Activated CD4-positive, alpha-beta T cell treated with anti-CD3 and anti-CD28 coated beads for 4 hours (primary cell): ENCODE measurements at places on chromosomes 2 and 18.

GRCh38 chr2:106609780-106610179 lies 122.6 kb downstream of the CD8B2 start:
- no peak for DNase-seq

GRCh38 chr2:209519906-209520305 lies 96.1 kb downstream of the MAP2 start:
- DNase-seq = no peak

DNA sequence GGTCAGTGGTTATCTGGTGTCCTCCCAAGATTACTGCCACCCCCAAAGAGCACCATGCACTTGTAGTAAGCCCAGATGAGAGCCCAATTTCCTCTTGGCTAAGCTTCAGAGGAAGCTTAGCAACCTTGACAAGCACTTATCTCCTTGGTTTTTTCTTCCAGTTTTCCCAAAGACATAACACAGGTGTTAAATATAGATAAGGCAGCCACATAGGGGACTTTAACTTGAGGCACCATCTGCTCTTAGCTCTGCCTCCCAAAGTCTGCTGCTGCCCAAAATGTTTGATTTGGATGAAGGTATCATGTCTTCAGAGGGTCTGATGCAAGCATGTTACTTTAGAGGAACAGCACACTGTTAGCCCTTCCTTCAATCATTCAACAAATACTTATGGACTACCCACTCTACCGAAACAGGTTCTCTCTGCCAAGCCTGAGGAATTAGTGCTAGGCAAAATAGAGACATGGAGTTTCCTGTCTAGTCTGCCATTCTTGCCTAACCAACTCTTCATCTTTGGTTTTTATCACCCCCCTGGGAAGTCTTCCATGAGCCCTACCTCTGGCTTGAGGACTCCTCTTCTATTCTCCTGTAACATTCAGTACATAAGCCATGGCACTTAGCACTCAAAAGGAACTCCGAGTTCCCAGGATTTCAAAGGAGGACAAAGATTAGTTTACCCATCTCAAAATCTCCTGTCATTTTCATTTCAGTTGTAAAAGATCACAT lies 73.7 kb downstream of the SP3 start:
- DNase-seq = no peak

DNA sequence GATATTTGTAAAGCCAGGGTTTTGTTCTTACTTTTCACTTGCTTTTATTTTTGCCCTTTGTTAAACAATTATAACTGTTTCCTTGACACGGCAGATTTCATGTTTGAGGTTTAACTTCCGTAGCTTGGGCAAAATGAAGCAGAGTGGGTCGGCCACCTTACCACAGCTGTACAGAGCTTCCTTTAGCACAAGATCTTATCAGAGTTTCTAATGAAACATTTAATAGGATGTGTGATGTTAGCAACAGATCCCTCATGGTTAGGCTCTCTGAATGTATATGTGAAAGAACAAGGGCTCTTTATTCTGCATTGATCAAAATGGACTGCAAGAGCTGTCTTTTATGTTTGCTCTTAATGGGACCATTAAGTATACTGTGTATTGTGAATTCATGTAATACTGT lies 22.3 kb downstream of the RNF125 start:
- peak; percentile 39 for DNase-seq

- DNase-seq = no peak
Measured at GRCh38 chr2:101725515-101726192, 28.1 kb downstream of the MAP4K4 start.

- no peak for DNase-seq
Measured at GRCh38 chr2:155062922-155063258, 364.4 kb downstream of the KCNJ3 start.

DNA sequence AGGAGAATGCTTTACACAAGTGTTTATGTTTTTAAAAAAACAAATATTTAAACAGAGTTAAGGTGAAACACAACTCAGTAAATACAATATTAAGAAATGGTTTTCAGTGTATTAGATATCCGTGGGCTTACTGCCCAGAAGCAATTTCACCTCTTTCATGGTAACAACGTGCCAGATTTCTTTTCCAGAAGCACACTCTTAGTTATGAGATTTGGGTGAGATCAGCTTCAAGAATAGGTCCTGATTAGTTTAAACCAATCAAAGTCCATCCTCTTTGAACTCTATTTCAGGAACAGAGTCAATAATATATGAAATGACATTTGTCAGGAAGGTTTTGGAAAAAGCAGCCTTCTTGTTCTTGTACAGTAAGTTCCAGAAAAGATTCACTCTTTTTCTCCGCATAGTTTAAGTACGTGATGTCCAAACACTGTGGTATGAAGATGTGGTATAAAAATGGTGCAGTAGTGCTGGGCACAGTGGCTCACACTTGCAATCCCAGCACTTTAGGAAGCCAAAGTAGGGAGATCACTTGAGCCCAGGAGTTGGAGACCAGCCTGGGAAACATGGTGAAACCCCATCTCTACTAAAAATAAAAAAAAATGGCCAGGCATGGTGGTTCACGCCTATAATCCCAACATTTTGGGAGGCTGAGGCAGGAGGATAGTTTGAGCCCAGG lies 14.7 kb downstream of the USP34 start:
- no peak for DNase-seq

- DNase-seq = no peak
Measured at GRCh38 chr18:56468396-56468795, 170.0 kb downstream of the TXNL1 start.

DNA sequence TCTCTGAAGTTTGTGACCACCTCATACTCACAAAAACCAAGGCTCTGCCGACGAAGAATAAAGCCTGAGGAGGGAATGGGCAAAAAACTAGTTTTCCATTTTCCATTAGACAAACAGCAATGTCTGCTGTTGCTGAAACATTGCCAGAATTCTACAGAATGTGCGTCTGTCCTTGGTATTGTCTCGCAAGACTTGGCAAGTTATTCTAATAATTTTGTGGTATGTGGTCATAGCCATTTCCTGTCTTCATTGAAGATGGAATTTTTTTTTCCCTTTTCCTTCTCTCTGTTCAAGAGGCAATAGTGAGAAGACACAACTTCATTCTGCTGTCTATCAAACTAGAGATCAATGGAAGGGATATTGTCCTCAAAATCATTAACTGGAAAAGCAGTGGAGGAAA lies 296.1 kb downstream of the RND3 start:
- DNase-seq = no peak

DNA sequence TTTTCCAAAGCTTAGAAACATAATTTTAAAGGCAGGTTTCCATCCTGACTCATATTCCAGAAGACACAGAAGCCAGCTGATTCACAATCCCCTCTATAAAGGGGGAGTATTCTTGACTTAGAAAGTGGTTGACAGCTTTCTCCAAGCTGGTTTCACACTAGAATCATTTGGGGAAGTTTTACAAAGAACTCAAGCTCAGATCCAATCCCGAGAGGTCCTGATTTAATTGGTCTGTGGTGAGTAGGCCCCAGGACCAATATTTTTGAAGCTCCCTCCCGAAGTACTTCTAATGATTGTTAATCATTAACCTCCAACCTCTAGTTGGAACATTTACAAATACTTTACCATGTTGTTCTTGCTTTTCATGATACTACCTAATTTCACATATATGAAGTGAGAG lies 184.1 kb downstream of the DLGAP1 start:
- no peak for DNase-seq

GRCh38 chr18:305003-305501 lies 37.2 kb upstream of the THOC1 start:
- no peak for DNase-seq

DNA sequence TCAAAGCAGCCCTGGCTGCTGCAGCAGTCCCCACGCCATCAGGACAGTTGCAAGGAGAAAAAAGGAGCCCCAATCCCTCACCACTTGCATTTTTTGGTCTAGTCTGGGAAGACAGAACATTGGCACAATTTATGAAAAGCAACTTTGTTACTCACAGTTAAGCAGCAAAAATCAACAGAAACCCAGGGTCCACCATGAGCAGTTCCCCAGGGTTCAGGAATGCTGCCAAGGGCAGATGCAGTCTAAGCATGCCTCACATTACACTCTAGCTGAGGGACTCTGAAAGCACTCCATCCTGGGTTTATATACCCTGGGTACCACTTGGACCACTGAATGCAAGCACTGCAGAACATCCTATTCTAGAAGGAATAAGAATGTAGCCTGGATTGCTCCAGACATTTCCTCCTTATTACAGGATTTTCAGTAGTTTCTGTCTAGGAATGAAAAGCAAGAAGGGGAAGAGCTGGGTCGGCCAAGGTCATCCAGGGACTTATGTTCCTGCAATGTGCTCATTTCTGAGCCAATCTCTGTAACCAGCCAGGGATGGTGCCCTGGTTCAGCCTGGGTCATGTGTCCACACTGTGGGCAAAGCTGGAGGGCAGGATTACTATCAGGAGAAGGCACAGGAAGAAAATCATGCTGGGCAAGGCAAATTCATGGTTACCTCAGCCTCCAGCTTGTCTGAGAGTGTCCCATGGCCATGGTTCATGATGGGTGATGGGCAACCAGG lies 19.5 kb upstream of the TMEM163 start:
- DNase-seq = no peak

- DNase-seq = no peak
Measured at GRCh38 chr18:42719221-42719620, 396.3 kb downstream of the RIT2 start.

DNA sequence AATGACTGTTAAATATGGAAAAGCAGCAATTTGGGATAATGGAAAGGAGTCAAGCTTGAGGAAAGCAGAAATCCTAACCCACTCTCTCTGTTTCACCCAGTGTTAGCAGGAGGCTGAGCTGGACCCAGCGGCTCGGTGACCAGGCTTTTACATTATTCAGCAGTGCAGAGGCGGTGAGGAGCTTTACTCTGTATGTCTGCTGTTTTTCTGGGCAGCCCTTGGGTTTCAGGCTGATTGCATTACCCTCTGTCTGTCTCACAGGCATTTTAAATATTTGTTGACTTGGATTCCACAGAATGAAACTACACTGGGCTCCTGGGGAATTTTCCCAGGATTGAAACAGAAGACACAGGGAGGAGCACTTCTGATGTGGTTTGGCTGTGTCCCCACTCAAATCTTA lies 368.0 kb downstream of the GALR1 start:
- no peak for DNase-seq

GRCh38 chr18:75161256-75162028 lies 47.5 kb downstream of the PTGR3 start:
- DNase-seq = peak; percentile 31

GRCh38 chr18:61295153-61295552 lies 38.1 kb upstream of the CDH20 start:
- no peak for DNase-seq

DNA sequence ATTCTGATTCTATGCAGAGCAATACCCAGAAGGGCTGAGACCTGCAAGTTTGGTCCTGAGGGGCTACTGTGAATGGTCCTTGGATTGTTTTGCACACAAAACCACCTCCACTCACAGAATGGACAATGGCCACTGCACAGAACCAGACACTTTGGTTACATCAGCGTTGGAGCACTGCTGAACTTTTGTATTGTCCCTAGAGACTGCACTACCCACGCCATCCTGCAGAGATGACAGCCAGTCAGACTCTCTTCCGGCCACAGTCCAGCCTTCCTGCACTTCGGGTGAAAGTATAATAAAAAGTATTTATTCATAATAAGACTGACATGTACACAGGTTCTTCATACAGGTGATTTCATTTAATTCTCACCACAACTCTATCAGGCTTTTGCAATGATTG lies 35.7 kb downstream of the CELF4 start:
- DNase-seq = no peak

DNA sequence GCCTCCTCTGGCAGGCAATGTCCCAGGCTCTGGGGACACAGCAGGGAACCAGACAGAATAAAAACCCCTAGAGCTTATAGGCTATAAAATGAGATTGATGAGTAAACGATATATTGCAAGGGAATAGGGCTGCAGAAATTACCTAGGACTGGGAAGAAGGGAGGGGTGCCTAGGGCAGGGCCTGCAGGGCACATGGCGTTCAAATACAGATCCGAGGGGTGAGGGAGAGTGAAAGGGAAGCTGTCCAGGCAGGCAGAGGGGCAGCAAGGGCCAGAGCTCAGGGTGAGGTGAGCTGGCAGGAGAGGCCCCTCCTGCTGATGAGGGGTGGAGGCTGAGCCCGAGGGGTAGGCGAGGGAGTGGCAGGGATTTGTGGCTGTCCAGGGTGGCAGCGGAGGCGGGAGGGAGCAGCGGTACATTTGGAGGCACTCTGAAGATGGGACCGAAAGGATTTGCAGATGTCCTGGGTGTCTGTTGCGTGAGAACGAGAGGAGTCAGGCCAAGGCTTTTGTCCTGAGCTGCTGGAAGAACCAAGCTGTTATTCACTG lies 33.7 kb downstream of the KCNIP3 start:
- DNase-seq = no peak

DNA sequence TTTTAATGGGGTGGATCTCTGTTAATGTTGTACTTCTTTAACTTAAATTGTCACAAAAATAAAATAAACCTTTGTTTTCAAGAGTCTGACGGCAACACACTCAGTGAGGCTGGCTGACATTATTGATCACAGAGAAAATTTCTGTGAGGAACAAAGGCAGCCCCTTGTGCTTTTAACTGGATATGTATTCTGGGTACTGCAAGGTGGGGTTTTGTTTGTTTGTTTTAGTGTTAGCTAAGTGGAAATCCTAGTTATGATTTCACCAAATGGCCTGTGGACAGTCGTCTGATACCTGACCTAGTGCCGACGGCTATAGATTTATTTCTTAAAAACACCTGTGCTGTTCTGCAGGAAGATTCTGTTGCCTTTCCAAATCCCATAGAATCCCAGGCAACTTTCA lies 1329.5 kb upstream of the ZEB2 start:
- DNase-seq = no peak

DNA sequence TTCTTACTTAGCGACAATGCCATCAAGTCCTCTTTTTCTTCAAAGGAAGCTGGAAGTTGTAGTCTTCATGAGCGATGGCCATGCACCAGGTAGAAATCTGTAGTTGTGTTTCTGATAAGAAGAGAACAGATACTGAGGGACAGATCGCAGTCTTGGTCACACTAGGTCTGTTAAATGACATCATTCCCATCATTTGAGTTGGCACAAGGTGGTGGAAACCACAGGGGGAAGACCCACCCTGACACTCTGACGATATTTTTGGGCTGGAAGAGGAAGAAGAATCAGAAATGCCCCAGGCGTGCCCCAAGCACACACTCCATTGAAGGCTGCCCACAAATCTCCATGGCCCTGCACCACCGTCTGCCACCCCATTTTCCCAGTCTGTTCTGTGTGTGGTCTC lies 89.0 kb upstream of the BOD1L2 start:
- DNase-seq = no peak

DNA sequence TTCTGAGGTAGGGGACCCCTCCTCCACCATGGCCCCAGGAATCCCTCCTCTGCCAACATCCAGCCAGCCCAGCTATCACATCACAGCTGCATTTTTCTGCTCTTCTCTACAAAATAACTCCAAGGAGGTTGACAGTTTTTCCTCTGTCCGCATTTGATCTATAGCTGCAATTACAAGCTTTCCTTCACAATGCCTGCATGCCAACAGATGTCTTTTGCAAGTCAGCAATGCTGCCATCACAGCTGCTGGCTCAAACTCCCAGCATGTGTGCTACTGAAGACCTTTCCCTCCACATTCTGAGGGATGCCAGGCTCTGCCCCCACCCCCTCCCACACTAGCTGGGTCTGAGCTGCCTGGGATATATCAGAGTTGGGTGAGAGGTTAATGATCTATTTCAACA lies 51.7 kb downstream of the MCFD2 start:
- no peak for DNase-seq
